Hepatic stellate cell (primary cell): ENCODE measurements at places on chromosomes 6 and 20.
A peak's percentile ranks its signal among the peaks of the same experiment; 100 is the strongest.

GRCh38 chr20:2780948-2781347, 19.5 kb downstream of the CPXM1 start:
- DNase-seq, result no peak

GRCh38 chr20:13261460-13262301, 40.6 kb downstream of the ISM1 start:
- DNase-seq, result peak; percentile 23

- DNase-seq, result no peak
These were observed 8.2 kb downstream of the ARHGAP40 start for GRCh38 chr20:38609815-38610214.

DNA sequence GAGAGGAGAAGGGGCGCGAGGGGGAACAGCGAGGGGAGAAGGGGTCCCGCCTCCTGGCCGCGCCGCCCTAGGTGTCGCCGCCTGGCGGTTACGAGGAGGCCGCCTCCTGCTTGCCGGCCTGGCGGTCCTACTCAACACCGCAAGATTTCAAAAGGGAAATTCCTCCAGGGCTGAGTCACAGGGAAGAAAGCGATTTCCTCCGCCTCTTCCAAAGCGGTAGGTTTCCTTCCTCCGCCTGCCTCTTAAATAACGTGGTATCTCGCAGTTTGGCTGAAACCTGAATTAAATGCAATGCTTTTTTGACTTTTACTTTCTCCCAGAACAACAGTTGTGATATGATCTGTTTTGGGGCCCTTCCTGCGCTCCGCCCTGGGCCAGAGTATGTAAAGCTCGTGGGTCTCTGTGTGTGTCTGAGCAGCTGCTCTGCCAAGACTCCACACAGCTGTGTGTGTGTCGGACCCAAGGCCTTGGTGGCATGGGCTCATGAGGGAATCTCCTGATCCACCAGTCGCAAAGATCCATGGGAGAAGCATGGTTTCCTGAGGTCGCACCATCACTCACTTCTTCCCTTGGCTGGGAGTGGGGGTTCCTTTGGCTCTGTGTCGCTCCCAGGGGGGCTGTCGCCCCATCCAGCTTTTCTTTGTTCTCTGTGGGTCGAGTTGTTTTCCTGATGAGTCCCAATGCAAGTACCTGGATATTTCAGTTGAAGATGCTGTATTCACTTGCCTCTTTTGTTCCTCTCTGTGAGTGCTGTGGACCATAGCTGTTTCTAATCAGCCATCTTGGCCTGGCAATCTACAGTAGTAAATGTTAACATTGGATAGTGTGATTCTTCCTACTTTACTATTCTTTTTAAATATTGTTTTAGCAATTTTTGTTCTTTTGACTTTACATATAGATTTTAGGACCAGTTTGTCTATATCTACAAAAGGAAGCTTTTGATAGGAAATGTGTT, 31.6 kb upstream of the NOTCH4 start:
- DNase-seq, result peak; percentile 87

GRCh38 chr20:49268600-49269365, 9.1 kb downstream of the ZNFX1 start:
- no peak for DNase-seq

DNA sequence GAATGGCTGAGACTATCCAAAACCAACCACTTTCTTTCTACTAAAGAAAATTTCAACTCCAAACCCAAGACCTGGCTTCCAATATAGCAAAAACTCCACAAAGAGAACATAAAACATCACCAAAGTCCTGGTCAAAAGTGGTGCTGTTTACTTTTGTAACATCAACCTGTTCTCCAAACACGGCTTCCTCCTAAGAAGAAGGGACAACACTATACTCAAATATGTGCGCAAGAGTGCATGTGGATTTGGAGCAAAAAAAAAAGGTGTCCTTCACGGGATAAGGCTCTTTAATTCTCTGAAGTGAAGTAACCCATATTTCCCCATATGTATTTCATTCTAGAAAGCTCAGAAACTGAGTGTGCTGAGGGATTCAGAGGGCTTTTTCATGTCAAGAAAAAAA, 6.6 kb downstream of the B4GALT5 start:
- DNase-seq, result no peak

GRCh38 chr6:73579389-73579788, 58.6 kb upstream of the EEF1A1 start:
- DNase-seq, result no peak

DNA sequence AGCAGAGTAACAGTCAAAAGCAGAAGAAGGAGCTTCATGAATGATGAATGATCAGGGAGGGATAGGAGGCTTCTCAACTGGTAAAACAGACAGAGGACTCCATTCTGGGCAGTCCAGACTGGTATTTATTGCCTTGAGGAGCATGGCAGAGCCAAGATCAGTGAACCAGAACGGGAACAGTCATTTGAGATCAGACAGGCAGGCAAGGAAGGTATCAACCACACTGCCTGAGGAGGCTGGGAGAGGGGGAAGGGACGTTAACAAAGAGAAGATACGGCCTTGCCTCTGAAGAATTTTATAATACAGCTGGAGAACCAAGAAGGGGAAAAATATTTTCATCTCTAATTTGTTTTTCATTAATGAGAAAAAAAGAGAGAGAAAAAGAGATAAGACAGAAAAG, at the start of gene DEFB121:
Gene DEFB121, minus strand, starts transcription at position 101 of the 400 bp plus-strand sequence. Its CDS starts 63 bp downstream, at position 38.
- DNase-seq, result no peak

GRCh38 chr6:19327241-19327640, 509.9 kb upstream of the ID4 start:
- DNase-seq, result no peak

GRCh38 chr6:105250533-105250932, 70.7 kb upstream of the POPDC3 start:
- DNase-seq, result no peak

DNA sequence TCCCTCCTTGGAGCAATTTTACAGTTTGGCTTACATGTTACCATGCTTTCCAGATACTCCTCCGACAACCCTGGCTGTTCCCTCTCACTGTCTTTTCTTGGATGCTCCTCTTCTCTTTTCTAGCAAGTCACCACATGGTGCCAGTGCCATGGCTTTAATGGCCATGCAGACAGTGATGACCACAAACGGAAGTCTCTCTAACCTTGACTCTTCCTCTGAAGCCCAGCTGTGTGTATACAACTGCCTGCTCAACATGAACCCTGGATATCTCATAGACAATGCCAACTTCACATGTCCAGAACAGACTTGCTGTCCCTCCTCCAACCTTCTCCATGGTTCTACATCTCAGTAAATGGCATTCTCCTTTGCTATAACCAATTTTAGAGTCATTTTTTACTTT, 49.8 kb upstream of the NEDD9 start:
- no peak for DNase-seq
